ENCODE measurements at places on chromosomes 5 and 9.

DNA sequence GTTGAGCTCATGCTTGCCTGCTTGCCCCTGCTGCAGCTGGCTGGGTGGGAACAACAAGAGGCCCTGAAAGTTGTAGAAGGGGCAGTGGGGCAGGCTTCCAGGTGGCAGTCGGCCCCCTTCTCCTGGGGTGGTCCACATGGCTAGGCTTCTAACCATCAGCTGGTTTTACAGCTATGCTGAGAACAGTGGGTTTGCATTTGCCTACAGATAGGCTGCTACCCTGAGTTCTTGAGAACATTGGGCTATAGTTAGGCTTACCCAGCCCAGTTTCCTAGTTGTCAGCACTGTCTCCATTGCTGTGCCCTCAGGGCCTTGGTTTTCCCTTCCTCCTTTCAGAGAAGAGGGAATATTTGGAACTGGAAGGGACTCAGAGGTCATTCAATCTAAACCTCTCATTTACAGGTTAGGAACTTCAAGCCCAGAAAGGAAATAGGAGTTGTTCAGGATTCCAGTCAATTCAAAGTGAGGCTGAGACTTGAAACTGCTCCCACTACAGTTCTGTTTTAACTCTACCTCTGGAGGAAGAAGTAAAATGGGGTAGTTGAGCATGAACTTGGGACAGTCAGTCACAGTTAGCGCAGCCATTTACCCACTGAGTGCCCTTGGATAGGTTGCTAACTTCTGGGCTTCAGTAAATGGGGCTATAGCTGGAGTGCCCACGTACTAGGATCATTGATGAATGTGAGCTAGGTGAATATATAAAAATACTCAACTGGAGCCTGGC lies 11.5 kb downstream of the LARP1 start:
- DNase-seq = no peak

GRCh38 chr9:137074657-137075274 lies 2.6 kb upstream of the UAP1L1 start:
- DNase-seq = no peak

GRCh38 chr5:149561848-149562247 lies 10.6 kb upstream of the CSNK1A1 start:
- no peak for DNase-seq

DNA sequence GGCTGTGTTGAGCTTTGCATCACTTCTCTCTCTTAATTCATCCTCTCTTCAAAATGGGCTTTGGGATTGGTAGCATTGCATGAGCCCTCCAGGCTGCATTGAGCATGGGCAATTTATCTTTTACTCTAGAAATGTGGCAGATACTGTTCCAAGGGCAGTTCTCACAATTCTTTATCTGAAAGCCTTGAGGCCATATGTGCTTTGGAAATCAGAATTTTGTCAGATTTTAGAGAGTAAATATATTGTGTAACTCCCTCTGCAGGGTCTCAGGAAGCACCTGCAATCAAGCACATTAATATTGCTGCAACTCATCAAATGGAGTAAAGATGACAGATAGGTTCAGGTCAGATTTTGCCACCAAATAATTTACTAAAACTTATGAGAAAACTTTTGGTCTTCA lies 17.6 kb downstream of the ALDOB start:
- no peak for DNase-seq

GRCh38 chr5:9284781-9285307 lies 261.0 kb downstream of the SEMA5A start:
- no peak for DNase-seq

DNA sequence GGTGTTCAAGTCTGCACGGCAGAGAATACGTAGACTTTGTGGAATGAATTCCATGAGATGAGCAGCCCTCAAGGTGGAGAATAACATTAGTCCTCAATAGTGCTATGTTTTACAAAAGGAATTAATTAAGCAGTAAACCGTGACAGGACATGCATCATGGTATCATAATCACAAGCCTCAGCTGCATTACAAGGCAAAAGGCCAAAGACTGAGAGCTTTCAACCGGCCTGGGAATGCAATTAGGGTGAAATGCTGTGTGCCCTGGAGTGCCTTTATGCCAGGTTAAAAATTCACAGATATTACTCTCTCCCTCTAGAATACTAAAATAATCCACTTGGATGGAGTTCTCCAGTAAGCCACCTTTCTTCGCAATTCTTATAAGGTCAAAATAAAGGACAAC lies 270.6 kb downstream of the MLLT3 start:
- DNase-seq = no peak

- no peak for DNase-seq
Measured at GRCh38 chr9:134211811-134212485, 47.6 kb upstream of the RNU6ATAC start.

DNA sequence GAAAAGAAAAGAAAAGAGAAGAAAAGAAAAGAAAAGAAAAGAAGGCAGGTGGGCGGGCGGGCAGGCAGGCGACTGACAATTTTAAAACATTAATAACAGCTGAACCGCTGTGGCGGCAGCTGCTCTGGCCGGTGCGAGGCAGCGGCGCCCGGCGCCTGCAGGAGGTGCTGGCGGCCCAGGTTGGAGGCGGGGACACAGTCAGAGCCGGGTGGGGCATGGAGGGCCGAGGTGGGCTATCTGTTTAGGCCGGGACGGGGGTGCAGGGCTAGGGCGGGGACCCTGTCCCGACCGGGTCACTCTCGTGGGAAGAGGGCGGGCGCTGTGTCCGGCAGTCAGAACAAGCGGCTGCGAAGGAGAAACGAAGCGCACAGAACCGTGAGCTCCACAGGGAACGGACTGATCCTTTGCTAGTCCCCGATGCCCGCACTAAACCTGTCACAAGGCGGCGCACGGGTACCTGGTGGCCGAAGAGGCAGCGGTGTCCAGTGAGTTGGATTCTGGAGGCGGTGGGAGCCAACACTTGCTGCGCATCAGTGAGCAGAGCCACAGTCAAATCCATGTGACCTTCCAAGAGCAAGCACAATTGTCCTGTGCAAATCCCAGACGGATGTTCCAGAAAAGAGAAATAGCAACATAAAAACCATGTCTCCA lies 13.6 kb upstream of the ALDOB start:
- peak; percentile 37 for DNase-seq

DNA sequence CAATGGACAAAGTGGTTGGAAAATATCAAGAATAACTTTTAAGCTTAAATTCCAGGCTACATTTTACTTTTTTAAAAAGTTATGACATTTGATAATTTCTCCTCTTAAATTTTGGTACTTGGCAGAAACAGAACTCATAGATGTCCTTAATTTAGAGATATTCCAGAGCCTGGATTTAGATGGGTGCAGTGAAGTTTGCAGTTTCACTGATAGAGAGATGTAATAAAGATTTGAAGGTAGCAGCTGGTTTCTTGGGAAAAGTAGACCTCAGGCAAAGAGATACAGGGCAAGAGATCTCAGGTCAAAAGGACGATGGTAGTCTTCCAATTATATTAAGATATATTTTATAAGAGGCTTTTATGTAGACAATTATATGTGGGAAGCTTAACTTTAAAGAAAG lies 134.6 kb downstream of the ISL1 start:
- no peak for DNase-seq

DNA sequence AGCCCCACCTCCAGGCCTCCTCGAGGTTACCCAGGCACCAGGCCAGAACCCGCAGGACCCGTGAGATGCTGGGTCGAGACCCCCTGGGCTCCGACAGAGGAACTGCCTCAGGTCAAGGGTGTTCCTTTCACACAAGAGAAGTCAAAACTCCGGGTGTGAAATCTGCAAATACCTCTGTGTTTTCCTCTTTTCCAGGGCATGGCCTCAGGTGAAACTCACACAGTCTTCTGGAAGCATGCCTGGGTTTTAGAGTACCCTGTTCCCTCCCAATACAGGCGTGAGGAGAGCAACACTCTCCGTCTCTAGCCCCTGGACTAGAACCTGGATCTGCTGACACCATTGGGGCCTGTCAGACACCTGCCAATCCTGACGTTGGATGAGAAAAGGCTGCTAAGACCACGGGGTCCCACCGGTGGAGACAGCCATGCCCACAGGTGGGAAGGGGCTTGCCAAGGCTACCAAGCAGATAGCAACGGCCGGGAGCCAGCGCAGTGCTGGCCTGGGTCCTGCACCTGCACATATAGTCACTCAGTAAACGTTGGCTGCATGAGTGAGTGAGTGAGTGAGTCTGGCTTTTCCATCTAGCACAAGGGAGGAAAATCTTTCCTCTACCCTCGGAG lies 182.0 kb upstream of the PPP1R26 start:
- no peak for DNase-seq

- DNase-seq = no peak
Measured at GRCh38 chr5:176369934-176370711, 4.8 kb downstream of the ARL10 start.

- no peak for DNase-seq
Measured at GRCh38 chr9:32385152-32385884, 875 bp downstream of the ACO1 start.

DNA sequence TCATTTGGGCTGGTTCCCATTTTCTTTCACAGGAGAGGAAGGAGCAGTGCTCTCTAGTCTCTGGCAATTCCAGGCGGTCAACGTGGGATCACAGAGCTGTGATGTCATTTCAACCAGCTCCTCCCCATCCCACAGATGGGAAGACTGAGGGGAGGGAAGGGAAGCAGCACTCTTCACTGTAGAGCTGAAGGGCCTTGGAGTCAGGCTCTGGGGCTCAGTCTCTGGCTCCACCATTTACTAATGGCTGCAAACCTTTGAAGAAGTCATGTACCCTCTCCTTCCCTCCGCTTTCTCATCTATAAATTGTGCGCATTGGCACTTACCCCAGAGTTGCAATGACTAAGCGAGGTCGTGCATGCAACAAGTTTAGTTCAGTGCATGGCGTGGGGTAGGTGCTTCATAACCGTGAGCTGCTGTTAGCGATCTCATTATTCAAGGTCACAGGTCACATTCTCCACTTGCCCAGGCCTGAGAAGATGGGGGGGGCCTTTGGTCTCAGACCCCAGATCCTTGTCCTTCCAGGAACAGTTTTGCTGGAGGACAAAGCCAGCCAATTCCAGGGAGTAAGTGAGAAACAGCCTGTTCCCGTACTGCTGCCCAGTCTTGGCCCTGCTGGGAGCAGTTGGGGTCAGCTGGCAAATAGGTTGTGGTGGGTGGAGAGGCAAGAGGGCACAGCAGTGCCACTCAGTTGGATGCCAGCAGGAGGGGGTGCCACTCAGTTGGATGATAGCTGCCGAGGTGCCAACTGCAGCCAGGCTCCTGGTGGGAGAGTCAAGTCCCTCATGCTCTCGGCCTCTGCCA lies 136.7 kb downstream of the RGS3 start:
- DNase-seq = no peak

DNA sequence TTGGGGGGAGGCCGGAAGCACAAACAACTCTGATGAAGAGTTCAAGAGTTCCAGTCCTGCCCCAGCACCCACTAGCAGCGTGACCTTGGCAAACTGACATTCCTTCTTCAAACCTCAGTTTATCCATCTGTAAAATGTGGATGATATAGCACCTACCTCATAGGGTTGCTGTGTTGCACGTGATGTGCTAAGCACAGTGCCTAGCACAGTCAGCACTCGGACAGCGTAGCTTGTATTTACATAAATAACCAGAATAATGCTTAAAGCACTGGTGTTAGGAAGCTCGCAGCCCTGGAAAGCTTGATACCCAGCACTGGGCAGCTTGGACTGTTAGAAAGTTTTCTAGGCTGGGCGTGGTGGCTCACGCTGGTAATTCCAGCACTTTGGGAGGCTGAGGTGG lies 5.1 kb downstream of the PKN3 start:
- no peak for DNase-seq

- DNase-seq = peak; percentile 45
Measured at GRCh38 chr9:124617477-124618141, 110.4 kb upstream of the NR5A1 start.

GRCh38 chr9:124829334-124829669 lies 24.0 kb upstream of the WDR38 start:
- DNase-seq = no peak

DNA sequence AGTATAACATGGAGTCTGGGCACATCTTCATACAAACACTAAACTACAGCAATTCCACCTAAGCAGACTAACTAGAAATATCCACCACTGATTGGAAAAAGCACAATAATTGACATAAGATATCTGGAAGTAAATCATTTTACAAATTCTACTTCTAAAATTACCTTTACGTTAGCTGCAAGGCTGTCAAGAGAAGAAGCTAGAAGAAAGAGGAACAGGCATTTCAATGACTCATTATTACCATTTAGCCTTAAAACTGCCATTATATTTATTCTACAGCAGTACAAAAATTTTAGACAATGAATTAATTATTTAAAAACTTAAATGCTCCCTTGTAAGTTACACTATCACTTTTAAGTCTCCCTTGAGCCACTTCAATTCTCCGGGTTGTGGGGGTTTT lies 43.4 kb upstream of the PLPP6 start:
- DNase-seq = no peak

GRCh38 chr5:69213513-69214215 lies 21.0 kb upstream of the CDK7 start:
- no peak for DNase-seq

DNA sequence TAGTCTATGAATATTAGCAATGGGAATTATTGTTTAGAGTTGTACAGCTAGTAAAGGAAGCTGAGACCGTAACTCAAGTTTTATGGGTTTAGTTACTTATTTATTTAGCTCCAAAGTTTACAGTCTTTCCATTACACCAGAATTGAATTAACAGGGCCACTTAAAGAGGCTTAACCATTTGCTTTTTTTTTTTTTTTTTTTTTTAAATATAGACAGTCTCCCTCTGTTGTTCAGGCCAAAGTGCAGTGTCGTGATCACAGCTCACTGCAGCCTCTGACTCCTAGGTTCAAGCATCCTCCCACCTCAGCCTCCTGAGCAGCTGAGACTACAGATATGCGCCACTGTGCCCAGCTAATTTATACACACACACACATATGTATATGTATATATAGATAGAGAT lies 1.4 kb upstream of the TTC1 start:
- no peak for DNase-seq

DNA sequence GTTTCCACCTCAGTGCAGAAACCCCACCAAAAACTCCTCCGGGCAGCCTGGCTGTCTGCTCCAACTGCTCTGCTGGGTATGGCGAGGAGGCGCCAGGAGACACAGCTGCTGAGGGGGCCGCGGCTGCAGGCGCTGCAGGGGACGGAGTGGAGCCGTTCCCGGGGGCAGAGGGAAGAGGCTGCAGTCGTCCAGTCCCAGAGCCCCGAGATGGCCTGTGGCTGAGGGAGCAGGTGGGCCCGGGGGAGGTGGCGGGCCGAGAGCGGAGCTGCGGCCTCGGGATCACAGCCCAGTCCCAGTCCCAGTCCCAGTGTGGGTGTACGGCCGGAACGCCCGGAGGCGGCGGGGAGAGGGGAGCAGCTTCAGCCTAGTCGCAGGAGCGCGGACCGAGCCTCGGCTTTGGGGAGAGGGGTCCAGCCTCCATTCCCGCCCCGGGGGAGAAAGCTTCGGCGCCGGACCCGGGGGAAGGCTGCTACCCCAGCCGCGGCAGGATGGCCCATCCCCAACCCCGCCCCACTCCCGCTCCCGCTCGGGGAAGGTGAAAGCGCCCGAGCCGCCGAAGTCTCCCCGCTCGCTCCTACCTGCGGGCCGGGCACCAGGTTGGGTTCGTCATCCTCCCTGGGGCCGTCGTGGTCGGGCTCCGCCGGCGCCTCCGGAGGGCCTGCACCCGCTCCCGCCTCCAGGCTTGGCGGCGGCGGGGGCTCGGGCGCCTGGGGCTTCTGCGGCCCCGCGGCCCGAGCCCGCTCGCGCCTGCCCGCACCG lies 513 bp downstream of the FAM193B start:
- DNase-seq = no peak
